ENCODE measurements at places on chromosomes 6 and 20. TPM values are rescaled to one million over a fixed set of nuclear protein-coding genes. Genes with fewer than 3 reads are reported as not detected.

Gene CCDC170
- total RNA-seq = not detected

Gene WFDC5
- not detected for total RNA-seq

Gene PAQR8
- total RNA-seq = 0.74 TPM

Gene WTAP
- 57.4 TPM for total RNA-seq

Gene CYP39A1
- total RNA-seq = 10.6 TPM

Gene TM9SF4
- total RNA-seq = 44.1 TPM

Gene OTOR
- total RNA-seq = not detected

Gene ACTL10
- not detected for total RNA-seq

Gene SPTLC3
- total RNA-seq = 15.7 TPM

Gene CRISP2
- total RNA-seq = not detected

Gene RNF5
- total RNA-seq = 30.1 TPM

Gene CASS4
- total RNA-seq = 0.05 TPM

Gene RAD21L1
- 0.25 TPM for total RNA-seq

Gene GFOD1
- 5.6 TPM for total RNA-seq

Gene DSP
- total RNA-seq = 0.07 TPM

Gene NKAPL
- total RNA-seq = not detected

Gene TMEM244
- total RNA-seq = not detected

Gene SLC16A10
- total RNA-seq = 2.5 TPM

Gene PTCHD4
- total RNA-seq = 1.6 TPM

Gene FRK
- total RNA-seq = 6.9 TPM

All from NCI-H460 (cell line).